ENCODE measurements at places on chromosomes 4 and X.

DNA sequence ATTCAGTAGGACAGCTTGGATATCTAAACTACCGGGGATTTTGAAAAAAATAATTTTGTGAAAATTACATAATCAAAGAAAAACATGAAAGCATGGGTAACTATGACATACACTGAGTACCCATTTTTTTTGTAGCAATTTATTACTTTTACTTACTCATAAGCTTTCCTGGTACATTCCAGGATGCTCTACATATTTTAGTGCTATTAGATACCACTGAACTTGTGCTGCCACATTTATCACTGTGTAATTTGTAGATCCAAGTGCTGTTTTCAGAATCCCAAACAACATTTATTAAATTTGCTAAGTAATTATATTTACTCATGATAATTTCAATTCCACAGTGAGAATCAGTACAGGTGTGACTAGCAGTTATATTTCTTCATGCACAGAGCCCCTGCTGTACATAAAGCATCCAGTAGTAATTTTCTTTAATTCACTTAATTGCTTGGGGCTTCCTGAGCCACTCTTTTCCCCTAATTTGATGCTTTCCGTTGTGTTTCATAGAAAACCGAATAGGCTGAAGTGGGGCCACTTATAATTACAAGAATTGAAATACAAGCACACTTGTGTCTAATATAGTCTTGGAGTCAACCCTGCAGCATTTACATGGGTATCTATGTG lies 2254.4 kb downstream of the ARAP2 start:
- peak; percentile 33 for DNase-seq

- no peak for DNase-seq
Measured at GRCh38 chr4:122787940-122788339, 38.7 kb upstream of the FGF2 start.

DNA sequence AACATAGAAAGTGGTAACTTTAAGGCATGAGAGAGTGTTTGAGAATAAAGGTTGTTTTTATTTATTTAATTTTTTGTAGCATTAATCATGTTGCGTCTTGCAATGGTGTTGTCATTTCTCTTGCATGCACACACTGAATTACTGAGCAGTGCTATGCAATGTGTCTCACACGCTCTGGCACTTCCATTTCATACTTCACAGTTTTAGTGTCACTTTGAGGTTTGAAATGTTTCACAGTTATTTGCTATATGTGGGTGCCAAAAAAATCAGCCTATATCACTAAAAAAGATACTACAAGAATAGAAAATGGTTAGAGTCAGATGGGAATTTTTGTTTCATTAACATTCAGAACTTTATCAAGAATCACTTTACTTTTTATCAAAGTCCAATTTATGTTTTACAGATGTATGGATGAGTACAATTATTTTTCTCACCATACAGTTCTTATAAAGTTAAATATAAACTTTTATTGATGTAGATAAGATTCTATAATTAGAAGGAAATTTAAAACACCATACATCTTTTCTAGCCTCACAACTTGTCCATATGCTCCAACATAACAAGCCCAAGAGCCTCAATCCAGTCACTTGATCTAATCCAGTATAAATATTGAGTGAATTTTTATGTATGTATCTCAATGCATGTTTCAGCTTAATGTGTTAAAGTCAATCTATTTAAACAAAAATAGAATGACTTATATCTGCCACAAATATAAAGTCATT lies 114.0 kb downstream of the IQCM start:
- no peak for DNase-seq

DNA sequence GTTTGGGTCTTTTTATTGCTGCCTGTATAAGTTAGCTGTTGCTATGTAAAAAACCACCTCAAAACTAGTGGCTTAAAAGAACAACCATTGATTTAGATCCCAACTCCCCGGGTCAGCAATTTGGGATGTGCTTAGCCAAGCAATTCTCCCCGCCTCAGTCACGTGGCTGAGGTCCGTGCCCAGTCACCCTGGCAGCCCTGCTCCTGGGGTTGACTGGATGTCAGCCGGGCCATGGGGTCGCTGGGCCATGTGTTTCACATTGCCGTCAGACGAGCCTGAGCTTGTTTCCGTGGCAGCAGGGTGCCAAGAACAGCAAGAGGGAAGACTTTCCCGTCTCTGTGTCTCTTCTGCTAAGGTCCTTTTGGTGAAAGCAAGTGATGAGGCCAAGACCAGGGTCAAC lies 345.7 kb upstream of the FAT1 start:
- DNase-seq = no peak

DNA sequence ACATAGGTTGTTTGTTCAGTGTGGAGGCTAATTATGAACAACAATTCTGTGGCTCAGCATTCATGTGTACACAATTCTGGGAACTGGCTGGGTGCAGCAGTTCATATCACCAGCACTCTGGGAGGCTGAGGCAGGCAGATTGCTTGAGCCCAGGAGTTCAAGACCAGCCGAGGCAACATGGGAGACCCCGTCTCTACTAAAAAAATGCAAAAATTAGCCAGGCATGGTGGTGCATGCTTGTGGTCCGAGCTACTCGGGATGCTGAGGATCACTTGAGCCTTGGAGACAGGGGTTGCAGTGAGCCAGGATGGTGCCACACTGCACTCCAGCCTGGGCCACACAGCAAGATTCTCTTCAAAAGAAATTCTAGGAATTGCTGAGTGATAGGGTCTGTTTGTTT lies 4.5 kb upstream of the PPP2R2C start:
- DNase-seq = no peak

DNA sequence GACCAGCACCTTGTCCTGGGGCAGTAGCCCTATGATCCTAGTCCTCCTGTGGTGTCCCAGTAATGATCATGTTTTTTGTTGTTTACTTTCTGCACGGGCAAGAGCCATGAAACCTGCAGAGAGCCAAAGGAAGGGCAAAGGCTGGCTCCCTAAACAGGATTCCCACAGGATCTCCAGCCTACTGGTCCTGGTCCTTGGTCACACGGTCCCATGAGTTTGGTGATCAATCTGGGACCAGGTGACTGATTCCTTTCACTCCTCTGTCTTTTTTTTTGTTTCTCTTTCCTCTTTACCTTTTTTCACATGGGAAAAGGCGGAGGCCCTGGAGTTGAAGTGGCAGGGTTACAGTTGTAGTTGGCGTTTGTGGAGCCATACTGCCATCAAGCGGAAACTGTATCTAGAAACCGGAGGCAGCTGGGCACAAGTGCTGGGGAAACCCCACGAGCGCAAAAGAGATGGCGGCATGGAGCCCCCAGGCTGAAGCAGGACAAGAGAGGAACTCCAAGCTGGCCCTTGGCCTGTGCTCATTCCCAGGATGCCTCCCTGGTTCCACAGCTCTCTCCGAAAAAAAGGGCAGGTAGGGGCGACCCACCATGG lies 34.6 kb downstream of the NBDY start:
- DNase-seq = no peak

- no peak for DNase-seq
Measured at GRCh38 chr4:87118421-87118820, 102.0 kb downstream of the KLHL8 start.

- peak; percentile 21 for DNase-seq
Measured at GRCh38 chr4:118942465-118942864, 53.8 kb downstream of the SYNPO2 start.

GRCh38 chr4:100983426-100983825 lies 363.9 kb downstream of the PPP3CA start:
- no peak for DNase-seq

- DNase-seq = peak; percentile 3
Measured at GRCh38 chr4:17347445-17347844, 164.4 kb downstream of the QDPR start.

DNA sequence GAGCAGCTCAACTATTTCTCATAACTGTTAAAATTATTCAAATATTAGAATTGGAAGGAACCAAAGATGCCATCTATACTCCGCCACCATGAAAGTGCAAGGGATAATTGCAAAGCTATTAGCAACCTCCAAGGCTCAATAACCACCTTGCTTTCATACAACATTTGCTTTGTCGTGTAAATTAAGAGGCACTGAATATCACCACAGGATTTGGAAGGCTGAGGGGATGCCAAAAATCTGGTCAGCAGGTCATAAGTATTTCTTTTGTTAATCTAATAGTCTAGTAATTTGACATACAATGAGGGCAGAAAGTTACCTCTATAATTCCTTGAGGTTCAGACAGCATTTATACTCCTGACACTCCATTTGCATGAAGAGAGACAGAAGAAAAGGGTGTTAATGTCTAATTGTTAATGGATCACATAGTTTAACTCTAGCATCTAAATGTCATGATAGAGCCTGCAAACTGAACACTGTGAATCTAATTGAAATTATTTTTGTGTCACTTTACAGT lies 200.9 kb upstream of the DIAPH2 start:
- DNase-seq = no peak

- DNase-seq = peak; percentile 30
Measured at GRCh38 chrX:8738588-8739189, 6.8 kb upstream of the ANOS1 start.

DNA sequence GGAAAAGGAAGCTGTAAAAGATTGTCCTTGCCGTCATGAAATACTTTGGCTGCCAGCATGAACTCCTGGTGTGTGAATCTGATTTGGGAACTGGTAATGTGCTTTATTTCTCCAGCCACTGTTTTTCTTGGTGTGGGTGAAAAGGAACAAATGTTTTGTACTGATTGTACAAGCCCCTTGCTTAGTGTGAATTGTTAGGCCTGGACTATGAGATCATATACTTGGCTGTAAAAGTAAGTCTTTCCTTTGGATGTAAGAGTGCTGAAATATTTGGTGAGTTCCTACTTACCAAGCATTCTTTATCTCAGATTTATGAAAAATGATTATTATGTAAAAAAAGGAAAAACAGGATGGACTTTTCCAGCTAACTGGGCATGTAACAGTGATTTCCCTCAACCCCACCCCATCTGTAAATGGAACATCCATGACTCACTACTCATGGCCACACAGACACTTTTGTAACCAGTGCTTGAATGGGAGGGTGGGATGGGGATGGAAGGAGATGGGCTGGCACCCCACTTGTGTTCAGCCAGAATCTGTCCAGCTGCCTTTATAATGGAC lies 6.3 kb downstream of the FNIP2 start:
- DNase-seq = peak; percentile 72

GRCh38 chrX:12758291-12758690 lies 32.9 kb upstream of the PRPS2 start:
- DNase-seq = peak; percentile 6

- DNase-seq = no peak
Measured at GRCh38 chr4:69458184-69458826, 37.4 kb downstream of the UGT2B4 start.

GRCh38 chrX:127552571-127552970 lies 499.6 kb downstream of the ACTRT1 start:
- DNase-seq = no peak

- DNase-seq = no peak
Measured at GRCh38 chrX:88170553-88170952, 576.5 kb upstream of the CPXCR1 start.

GRCh38 chr4:71156616-71157015 lies 163.2 kb downstream of the DCK start:
- DNase-seq = no peak

DNA sequence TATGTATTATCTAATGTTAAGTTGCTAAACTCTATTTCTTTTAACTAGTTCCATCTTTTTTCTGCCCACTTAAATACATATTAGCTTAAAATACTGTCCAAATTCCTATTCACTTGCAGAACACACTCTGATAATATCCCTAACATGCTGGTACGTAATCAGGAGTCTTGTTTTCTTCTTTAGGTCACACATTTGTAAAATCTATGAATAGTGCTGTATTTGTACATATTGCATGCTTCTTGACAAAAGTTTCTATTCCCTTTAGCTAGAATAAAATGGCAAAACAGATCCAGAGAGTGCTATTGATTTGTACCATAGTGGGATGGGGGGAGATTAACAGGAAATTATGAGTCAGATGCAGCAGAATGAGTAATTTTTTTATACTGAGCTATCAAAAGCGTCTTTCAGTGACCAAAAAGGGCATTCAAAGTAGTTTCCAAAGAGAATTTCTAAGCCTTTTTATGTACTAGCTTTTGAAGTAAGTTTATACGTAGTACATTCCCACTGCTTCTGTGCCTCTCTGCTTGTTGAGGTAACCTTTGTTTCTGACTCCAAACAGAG lies 126.5 kb downstream of the PTPN13 start:
- DNase-seq = peak; percentile 2

GRCh38 chr4:24912252-24913118 lies at the start of gene CCDC149:
CCDC149 (minus strand) TSS chr4:24913042; CDS start chr4:24912864, 178 bp downstream.
- peak; percentile 57 for DNase-seq

DNA sequence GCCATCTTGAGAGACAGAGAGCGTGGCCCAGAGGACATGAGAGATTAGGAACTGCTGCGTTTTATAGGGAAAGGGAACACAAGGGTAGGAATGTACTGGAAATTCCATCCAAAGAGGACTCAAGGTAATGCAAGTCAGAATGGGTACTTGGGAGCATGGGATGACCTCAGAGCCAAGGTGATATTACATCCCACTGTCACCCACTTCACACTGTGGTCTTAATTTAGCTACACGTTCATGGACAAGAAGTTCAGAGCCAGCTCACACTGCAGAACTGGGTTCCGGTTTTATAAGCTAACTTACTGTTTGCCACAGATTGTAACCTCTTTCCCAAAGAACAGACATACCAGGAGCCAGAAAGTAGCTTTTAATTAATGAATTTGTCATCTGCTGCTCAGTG lies 244.7 kb downstream of the CBR4 start:
- DNase-seq = no peak

DNA sequence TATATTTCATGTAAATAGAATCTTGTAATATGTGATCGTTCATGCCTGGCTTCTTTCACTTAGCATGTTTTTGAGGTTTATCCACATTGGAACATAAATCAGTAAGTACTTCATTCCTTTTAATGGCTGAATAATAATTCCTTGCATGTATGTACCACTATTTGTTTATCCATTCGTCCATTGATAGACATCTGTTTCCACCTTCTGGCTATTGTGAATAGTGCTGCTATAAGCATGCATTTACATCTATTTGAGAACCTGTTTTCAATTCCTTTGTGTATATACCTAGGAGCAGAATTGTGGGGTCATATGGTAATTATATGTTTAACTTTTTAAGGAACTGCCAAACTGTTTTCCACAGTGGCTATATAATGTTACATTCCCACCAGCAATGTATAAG lies 356.7 kb upstream of the DIPK2B start:
- peak; percentile 1 for DNase-seq

Data from amniotic epithelial cell (primary cell).